ENCODE measurements at places on chromosomes 5 and 9.

- no peak for DNase-seq
These were observed 5.9 kb downstream of the DNM1 start for GRCh38 chr9:128208946-128209669.

DNA sequence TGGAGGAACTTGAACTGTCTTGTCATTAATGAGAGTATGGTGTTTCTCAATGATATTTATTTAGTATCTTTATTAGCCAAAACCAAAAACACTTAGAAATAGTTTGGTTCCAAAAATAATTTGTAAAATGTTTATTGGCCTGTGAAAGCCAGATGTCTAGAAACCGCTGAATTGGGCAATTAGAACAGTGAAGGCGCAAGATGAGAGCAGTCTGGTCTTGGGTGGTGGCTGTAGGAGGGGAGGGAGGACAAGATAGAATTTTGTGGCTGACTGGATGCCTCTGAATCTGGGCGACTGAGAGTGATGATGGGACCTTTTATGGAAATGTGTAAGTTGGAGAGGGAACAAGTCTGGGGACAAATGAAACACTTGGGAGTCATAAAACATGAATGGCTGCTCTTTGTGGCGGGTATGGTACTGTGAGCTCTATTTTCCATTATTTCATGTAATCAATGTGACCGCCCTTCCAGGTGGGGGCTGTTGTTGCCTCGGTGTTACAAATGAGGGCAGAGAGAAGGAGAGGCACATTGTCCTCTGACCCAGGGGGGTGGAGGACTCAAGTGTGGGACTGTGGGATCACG lies 35.5 kb downstream of the PDZD2 start:
- DNase-seq, result no peak

GRCh38 chr9:14341437-14342122 lies 27.6 kb upstream of the NFIB start:
- DNase-seq, result no peak

- no peak for DNase-seq
These were observed 30.9 kb downstream of the RHOBTB3 start for GRCh38 chr5:95761771-95762651.

DNA sequence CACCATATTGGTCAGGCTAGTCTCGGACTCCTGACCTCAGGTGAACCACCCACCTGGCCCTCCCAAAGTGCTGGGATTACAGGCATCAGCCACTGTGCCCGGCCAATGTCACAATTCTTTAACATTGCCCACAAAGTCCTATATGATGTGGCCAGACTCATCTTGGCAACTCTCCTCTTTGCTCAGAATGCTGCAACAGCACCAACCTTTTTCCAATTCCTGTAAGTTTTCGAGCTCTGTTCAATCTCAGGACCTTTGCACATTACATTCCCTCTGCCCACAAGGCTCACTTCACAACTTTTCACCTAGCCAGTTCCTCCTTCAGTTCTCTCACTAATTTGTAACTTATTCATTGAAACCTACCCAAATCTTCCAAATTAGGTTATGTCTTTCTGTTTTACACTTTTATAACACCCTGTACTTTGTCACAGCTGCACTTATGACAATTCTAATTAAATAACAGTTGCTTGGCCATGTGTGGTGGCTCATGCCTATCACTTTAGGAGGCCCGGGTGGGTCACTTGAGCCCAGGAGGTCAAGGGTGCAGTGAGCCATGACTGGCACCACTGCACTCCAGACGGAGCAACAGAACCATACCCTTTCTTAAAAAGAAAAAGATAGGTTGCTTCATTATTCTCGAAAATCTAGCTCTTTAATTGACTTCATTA lies 30.9 kb upstream of the GLDC start:
- DNase-seq, result no peak

- no peak for DNase-seq
These were observed 27.7 kb downstream of the KCTD16 start for GRCh38 chr5:144198386-144198785.

DNA sequence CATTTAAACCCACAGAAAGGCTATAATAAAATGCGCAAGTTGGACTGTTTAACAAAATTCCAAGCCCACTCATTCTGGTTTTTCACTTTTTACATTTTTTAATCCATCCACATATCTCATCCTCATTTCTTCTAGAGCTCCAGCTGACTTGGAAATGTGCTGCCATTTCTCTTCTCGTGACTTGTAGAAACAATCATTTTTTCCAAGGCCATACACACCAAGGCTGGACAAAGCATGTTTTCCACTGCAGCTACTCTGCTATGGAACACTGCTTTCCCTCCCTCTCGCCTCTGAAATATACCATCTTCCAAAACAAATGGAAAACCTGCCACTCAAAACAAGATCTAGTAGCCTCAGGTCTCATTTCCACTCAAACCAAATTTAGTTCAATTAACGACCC lies 141.1 kb downstream of the ESM1 start:
- no peak for DNase-seq

GRCh38 chr9:122096620-122097415 lies 3.7 kb upstream of the TTLL11 start:
- DNase-seq, result no peak

DNA sequence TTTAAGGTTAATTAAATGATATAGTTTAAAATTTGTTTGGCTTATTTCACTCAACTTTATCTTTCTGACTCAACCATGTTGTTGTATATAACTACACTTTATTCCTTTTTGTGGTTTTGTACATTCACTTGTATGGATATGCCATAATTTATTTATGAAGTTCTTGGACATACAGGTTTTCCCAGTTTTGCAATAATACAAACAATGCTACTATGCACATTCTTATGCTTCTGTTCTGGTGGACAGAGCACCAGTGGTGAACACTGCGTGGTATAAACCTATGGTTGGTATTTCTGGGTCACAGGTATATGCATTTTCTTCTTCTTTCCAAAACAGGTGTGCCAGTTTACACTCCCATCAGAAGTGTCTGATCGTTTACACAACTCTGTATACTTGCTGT lies 35.7 kb upstream of the TRIM14 start:
- no peak for DNase-seq

DNA sequence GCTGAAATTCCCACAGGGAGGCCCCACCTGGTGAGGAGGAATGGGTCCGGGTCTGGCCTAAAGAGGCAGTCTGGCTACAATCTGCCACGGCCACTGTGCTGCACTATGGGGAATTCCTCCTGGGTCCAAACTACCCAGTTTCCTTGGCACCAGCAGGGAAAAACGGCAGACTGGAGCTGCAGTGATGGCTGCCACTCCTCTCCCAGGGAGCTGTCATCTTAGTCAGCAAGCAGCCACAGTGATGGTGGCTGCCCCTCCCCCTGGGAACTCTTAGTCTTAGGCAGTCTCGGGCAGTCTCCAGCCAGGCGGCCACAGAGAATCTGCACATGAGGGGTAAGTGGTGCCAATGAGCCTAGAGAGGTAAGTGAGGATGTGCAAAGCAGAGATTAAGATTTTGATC lies 205.8 kb downstream of the TMEM38B start:
- no peak for DNase-seq

GRCh38 chr5:179758955-179759354 lies 26.3 kb downstream of the MAML1 start:
- DNase-seq, result no peak

- DNase-seq, result no peak
These were observed at the start of gene PHF2 for GRCh38 chr9:93576258-93577077. PHF2 (plus strand) TSS chr9:93576584; CDS start chr9:93576774, 190 bp downstream.

DNA sequence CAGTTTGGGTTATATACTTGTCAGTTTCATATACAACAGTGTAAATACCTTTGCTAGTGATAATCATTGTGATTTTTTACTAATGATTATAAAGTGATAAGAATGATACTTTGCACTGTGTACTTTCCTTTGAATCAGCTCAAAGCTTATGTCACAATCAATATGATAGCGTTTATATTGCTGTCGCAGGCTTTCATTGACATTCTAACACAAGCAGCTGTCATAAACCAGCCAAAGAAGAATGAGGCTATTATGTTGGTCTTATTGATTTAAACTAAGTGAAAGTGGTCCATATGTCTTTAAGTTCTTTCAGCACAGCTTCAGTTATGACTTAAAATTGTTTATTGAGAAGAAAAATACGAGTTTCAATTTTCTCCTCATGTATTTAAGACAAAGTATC lies 272.7 kb upstream of the RGMB start:
- no peak for DNase-seq

DNA sequence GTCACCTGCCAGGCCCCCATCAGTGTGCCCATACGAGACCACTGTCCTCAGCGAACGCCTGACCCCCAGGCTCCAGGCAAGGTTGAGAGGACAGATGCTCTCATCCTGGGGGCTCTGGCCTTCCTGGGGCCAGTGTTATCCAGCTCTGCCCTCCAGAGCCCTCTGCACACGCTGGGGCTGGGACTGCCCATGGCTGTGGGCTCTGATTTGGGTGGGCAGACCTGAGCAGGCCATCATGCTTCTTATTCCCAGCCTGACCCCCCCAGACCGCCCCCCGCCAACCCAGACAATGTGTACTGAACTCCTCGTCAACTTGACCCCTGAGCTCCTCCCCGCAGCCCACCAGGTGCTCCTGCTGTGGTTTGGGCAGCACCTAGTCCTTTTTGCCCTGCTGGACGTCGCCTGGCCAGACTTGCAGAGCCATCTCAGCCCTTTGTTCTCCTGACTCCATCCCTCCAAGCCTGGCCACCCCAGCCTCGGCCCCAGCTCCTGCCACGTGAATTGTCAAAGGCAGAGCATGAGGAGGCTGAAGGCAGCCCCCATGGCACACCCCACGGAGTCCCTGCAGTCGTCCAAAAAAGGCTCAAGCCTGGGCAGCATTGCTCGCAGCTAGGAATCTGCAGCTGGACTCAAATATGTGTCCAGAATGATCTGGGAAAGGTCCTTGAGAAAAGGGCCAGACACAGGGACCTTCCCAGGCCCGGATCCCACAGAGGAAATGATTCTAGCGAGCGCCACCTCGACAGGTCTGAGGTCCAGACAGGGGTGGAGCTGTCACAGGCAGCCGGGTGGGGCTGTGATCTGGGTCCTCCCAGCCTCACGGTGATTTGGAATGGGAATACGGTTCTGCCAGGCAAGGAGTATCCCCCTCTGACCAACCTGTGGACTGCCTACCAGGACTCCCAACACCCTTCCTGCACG lies 87.0 kb downstream of the ADAMTS2 start:
- no peak for DNase-seq

DNA sequence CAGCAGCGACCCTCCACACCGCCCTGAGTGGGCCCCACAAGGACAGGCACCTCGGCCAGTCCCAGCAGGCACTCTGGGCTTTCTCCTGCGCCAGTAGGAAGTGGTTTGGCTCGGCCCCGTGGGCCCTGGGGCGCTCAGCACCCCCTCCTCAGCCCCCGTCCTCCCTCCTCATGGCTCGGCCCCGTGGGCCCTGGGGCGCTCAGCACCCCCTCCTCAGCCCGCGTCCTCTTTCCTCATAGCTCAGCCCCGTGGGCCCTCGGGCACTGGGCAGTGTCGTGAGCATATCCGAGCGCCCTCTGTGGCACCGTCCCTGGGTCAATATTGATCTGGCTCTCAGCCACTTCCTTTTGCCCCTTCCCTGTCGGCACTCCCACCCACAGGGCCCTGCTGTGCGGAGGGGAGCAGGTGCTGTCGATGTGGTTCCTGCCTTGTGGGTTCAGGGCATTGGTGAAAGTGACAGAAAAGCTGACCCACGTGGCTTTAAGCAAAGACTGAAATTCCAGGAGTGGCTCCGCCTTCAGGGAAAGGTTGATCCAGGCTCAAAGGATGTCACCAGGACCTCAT lies 5.5 kb upstream of the SCGB3A1 start:
- no peak for DNase-seq

- DNase-seq, result no peak
These were observed 10.4 kb downstream of the FPGS start for GRCh38 chr9:127812936-127813675.

DNA sequence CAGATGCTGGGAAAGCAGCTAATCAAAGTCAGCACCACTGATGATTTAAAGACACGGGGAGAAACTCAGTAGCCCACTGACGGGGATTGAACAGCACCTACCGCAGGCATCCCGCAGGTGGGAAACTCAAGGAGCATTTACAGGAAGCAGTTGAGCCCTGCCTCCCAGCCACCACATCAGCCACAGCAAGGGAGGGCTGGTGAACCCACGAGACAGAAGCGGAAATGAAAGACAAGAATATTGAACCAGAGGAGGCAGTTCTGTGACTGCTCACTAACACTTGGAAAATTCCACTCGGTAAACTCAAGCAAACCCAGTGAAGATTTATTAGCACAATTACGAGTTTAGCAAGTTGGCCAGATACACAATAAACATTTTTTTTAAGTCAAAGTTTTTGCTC lies 10.6 kb upstream of the FAM163B start:
- no peak for DNase-seq

- no peak for DNase-seq
These were observed 232.5 kb downstream of the ARHGAP26 start for GRCh38 chr5:143002459-143003327.

DNA sequence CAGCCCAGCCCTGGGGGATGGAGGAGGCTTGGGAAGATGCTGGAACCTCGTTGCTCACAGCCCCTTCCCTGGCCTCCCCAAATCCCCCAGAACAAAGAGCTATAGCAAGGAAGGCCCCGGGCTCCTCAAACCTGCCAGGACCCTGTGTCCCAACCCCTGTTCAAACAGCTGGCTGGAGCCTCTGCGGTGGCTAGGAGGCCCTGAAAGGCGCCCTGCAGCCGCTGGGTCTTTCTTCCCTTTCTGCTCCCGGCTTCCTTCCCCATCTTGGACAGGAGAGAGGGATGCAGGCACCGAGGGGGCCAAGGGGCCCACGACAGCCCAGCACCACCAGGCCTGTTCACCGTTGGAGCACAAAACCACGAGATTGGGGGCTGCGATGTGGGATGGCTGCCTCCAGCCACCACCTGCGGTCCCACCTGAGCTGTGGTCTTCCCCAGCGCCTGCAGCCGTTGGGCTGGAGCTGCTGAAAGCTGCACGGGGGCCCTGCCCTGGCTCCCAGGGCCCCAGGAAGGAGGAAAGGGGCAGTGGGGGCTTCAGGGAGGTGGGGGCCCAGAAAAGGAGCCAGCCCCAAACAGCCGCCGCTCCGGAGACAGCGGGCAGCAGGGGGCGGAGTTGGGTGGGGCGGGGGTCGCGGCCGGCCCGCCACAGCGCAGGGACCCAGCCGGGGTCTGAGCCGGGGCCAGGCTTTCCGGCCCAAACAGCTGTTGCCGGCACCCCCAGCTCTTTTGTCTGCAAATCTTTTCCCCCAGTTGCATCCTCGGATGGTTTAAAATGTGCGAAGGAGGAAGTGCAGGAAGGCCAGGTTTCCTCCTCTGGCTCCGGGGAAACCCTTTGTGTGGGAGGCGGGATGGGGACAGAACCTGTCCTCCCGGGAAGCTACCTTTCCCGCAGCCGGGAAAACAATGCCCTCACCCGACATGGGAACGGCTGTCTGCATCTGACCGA lies 16.1 kb downstream of the NOTCH1 start:
- no peak for DNase-seq

DNA sequence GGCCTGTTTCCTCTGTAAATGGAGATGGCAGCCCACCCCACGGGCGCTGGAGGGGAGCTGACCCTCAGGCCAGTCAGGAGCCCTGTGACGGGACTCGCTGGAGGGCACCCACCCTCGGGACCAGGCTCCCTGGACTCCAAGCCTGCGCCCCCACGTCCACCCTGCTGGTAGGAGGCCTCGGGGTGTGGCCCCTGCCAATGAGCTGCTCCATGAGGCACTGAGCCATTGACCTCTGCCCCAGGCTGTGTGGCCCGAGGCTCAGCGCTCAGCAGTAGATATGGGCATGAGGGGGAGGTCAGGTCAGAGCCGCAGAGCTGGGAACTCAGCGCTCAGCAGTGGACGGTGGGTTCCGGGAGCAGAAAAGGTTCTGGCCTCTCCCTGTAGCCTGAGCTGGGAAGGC lies 52.3 kb upstream of the EGFL7 start:
- no peak for DNase-seq

GRCh38 chr9:8232726-8233125 lies 433.1 kb upstream of the DMAC1 start:
- no peak for DNase-seq

GRCh38 chr5:113169720-113170119 lies 193.1 kb downstream of the DCP2 start:
- DNase-seq, result no peak

Measured in activated naive CD4-positive, alpha-beta T cell (primary cell).